ENCODE measurements at places on chromosomes 1 and 21.

DNA sequence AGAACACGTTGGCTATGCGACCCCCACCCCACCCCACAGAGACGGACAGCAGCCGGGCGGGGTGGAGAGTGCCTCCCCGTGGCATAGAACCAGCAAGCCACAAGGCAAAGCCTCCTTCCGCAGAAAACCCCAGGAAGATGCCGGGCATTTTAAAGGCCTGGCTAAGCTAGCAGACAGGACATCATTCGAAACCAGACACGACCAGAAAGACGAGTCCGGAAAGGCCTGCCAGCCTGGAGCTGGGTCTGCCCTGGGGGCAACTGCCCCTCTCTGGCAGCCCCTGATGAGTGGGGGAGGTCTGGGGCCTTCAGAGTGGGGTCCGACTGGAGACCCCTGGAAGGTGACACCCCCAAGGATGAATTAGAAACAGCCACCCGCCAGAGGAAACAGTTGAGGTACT, 8.5 kb downstream of the FTCD start:
- peaks cover 11% of the 10 kb centered on the region for H3K4me1 ChIP-seq
- peak overlapping the region; percentile 37 for H3K4me3 ChIP-seq
- peak; percentile 23 for DNase-seq
- H3K27me3 ChIP-seq: no peaks in the 10 kb centered on the region

- DNase-seq: no peak
- H3K36me3 ChIP-seq: no peaks in the 10 kb centered on the region
- no peak overlapping the region for H3K27ac ChIP-seq
- no peak overlapping the region for H3K4me3 ChIP-seq
Measured at GRCh38 chr1:97827887-97828286, 92.9 kb downstream of the DPYD start.

DNA sequence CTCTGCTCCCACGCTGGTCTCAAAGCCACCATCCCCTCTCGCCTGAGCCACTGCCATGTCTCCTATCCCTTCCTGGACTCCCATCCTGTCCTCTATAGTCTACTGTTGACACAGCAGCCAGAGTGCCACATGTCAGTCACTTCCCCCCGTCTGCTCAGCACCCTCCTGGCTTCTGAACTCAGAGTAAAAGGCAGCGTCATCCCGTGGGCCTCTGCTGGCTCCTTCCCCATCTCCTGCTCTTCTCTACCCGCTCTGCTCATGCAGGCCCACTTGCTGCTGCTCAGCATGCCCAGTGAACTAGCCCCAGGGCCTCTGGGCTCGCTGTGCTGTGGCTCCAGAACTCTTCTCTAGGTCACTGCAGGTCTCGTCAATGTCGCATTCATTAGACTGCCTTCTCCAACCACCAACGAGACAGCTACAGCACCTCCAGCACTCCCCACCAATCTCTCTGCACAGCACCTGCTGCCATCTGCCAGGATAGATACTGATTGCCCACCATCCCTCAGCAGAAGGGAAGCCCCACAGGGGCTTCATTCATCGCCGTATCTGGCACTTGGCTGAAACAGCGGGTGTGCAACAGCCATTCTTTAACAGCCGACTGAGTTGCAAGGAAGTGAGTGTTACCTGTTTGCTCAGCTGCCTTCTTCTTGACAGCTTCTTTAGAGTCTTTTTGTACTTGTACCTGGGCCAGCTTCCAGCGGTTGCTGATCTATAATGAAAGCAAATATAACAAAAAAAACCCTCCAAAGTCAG, 11.8 kb upstream of the SRM start:
- DNase-seq: no peak
- peaks cover 29% of the 10 kb centered on the region for H3K36me3 ChIP-seq
- no peak overlapping the region for H3K4me3 ChIP-seq
- no peak overlapping the region for H3K27ac ChIP-seq
- H3K4me1 ChIP-seq: no peaks in the 10 kb centered on the region

- H3K27ac ChIP-seq: no peak overlapping the region
- H3K27me3 ChIP-seq: no peaks in the 10 kb centered on the region
- DNase-seq: no peak
- no peak overlapping the region for H3K4me3 ChIP-seq
Measured at GRCh38 chr1:27298632-27299384, 23.2 kb upstream of the TMEM222 start.

GRCh38 chr1:18868354-18868753, 8.9 kb upstream of the TAS1R2 start:
- no peak overlapping the region for H3K4me3 ChIP-seq
- H3K27ac ChIP-seq: no peak overlapping the region
- no peaks in the 10 kb centered on the region for H3K36me3 ChIP-seq
- no peaks in the 10 kb centered on the region for H3K4me1 ChIP-seq
- no peak for DNase-seq

- H3K27ac ChIP-seq: no peak overlapping the region
- no peak overlapping the region for H3K4me3 ChIP-seq
- H3K4me1 ChIP-seq: no peaks in the 10 kb centered on the region
- no peak for DNase-seq
- no peaks in the 10 kb centered on the region for H3K36me3 ChIP-seq
- peaks cover 14% of the 10 kb centered on the region for H3K27me3 ChIP-seq
Measured at GRCh38 chr1:34400675-34401074, 224.0 kb downstream of the C1orf94 start.

DNA sequence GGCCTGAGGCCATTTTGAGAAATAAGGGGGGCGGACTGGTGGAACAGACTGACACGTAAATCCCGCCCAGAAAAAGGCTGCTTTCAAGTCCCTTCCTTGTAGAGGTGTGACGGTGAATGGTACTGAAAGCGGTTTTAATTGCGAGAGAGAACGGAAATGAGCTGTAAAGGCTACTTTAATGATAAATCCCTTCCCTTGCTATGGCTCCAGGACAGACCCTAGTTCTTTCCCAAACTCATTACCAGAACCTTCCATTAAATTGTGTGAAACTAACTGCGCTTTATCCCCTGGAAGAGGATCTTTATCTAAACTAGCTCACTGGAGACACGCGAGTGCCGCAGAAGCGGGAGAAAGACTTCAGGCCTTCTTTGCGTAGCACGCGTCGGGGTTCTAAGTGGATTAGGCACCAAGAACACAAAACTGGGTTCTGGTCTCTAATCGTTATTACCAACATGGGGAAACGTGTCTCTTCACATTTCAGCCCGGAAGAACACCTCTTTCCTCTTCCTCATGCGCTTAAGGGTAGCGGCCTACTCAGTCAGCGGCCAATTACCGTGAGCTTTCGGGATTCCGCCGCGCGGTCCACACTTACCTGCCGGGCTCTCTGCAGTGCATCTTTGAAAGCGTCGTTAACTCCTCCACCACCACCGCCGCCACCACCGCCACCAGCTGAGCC, 441 bp downstream of the FUBP1 start:
- no peak overlapping the region for H3K4me3 ChIP-seq
- no peaks in the 10 kb centered on the region for H3K27me3 ChIP-seq
- no peak overlapping the region for H3K27ac ChIP-seq
- peak; percentile 91 for DNase-seq

- peaks cover 8% of the 10 kb centered on the region for H3K27me3 ChIP-seq
- no peak for DNase-seq
- H3K36me3 ChIP-seq: no peaks in the 10 kb centered on the region
- no peak overlapping the region for H3K4me3 ChIP-seq
- H3K27ac ChIP-seq: no peak overlapping the region
Measured at GRCh38 chr1:207948536-207949250, 37.8 kb upstream of the CD34 start.

GRCh38 chr21:16834791-16835190, 678.1 kb upstream of the CXADR start:
- no peak overlapping the region for H3K27ac ChIP-seq
- H3K36me3 ChIP-seq: no peaks in the 10 kb centered on the region
- DNase-seq: no peak
- no peaks in the 10 kb centered on the region for H3K27me3 ChIP-seq

- peaks cover 6% of the 10 kb centered on the region for H3K4me1 ChIP-seq
- no peak overlapping the region for H3K4me3 ChIP-seq
- no peak for DNase-seq
- H3K27ac ChIP-seq: no peak overlapping the region
- H3K36me3 ChIP-seq: no peaks in the 10 kb centered on the region
- no peaks in the 10 kb centered on the region for H3K27me3 ChIP-seq
Measured at GRCh38 chr1:200963076-200963475, 60.4 kb downstream of the KIF21B start.

GRCh38 chr1:180458807-180459206, 43.6 kb downstream of the ACBD6 start:
- H3K4me1 ChIP-seq: peaks cover 16% of the 10 kb centered on the region
- H3K27me3 ChIP-seq: no peaks in the 10 kb centered on the region
- no peak for DNase-seq
- H3K27ac ChIP-seq: no peak overlapping the region
- H3K4me3 ChIP-seq: no peak overlapping the region
- peaks cover 42% of the 10 kb centered on the region for H3K36me3 ChIP-seq

GRCh38 chr1:203216274-203217138, 13.0 kb downstream of the CHIT1 start:
- H3K4me1 ChIP-seq: no peaks in the 10 kb centered on the region
- no peak overlapping the region for H3K27ac ChIP-seq
- peaks cover 22% of the 10 kb centered on the region for H3K27me3 ChIP-seq
- no peak overlapping the region for H3K4me3 ChIP-seq
- DNase-seq: peak; percentile 77

- peaks cover 2% of the 10 kb centered on the region for H3K27me3 ChIP-seq
- H3K36me3 ChIP-seq: no peaks in the 10 kb centered on the region
- H3K27ac ChIP-seq: no peak overlapping the region
Measured at GRCh38 chr1:232164078-232164963, 465.6 kb downstream of the SIPA1L2 start.

DNA sequence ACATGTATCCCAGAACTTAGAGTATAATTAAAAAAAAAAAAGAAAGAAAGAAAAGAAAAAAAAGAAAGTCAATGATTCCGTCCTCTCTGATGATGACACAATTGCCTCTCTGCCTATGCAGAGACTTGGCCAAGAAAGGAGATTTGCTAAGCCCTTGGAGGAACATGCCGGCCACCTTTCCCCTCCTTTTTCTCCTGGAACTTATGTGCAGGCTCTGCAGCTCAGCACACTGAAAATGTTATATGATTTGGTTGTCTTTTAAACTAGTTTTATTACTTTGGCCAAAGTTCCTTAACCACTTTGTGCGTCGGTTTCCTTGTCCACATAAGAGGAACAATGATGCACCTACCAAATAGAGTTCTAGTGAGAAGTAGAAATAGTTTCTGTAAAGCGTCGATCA, 111.4 kb upstream of the ZNF644 start:
- no peak overlapping the region for H3K27ac ChIP-seq
- no peaks in the 10 kb centered on the region for H3K36me3 ChIP-seq
- no peak for DNase-seq
- H3K27me3 ChIP-seq: peaks cover 28% of the 10 kb centered on the region

DNA sequence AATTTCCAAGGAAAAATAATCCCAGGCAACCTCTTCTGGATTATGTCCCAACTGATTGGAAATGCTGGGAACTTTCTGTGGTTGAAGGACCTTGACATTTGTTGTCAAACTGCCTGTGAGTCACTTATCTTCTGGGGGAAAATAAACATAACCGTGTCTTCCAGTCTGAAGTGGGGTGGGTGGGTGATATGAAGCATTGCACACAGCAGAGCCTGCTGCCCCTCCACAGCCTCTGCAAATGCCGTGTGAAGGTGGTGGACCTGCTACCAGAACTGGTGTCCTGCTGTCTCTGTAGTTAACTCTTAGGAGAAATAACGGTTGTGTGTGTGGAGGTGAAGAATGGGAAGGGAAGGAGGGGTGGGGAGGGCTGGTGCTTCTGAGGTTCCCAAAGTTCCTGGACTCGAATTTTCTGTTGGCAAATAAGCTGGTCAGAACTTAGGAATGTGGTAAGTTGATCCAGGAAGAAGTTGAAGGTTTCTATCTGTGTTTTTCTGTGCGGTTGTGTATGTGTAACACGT, 23.2 kb downstream of the GALNT2 start:
- no peaks in the 10 kb centered on the region for H3K27me3 ChIP-seq
- H3K4me3 ChIP-seq: no peak overlapping the region
- H3K4me1 ChIP-seq: peaks cover 50% of the 10 kb centered on the region

- no peaks in the 10 kb centered on the region for H3K4me1 ChIP-seq
- peaks cover 47% of the 10 kb centered on the region for H3K27me3 ChIP-seq
- DNase-seq: no peak
- no peak overlapping the region for H3K4me3 ChIP-seq
Measured at GRCh38 chr1:46749921-46750404, 31.0 kb upstream of the EFCAB14 start.

GRCh38 chr1:89873770-89874169, 52.9 kb downstream of the LRRC8D start:
- H3K4me3 ChIP-seq: no peak overlapping the region
- no peak overlapping the region for H3K27ac ChIP-seq
- H3K4me1 ChIP-seq: peaks cover 21% of the 10 kb centered on the region
- H3K36me3 ChIP-seq: peaks cover 8% of the 10 kb centered on the region
- H3K27me3 ChIP-seq: no peaks in the 10 kb centered on the region
- DNase-seq: no peak

DNA sequence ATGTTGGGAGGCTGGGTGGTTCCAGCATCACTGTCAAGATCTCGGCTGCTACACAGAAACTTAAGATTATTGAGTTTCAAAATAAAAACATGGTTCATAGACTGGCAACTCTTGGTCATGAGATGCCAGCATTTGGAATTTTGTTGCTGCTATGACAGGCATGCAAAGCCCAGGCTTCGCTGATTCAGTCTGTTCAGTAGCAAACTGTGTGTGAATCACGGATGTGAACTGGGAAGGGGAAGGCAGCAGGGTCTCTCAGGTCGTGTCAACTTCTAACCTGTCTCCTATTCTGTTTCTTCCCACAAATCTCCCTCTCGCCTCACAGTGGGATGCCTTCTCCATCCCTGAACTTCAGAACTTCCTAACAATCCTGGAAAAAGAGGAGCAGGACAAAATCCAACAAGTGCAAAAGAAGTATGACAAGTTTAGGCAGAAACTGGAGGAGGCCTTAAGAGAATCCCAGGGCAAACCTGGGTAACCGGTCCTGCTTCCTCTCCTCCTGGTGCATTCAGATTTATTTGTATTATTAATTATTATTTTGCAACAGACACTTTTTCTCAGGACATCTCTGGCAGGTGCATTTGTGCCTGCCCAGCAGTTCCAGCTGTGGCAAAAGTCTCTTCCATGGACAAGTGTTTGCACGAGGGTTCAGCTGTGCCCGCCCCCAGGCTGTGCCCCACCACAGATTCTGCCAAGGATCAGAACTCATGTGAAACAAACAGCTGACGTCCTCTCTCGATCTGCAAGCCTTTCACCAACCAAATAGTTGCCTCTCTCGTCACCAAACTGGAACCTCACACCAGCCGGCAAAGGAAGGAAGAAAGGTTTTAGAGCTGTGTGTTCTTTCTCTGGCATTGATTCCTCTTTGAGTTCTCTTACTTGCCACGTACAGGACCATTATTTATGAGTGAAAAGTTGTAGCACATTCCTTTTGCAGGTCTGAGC, 25.5 kb downstream of the EIF2D start:
- H3K27me3 ChIP-seq: no peaks in the 10 kb centered on the region
- no peak for DNase-seq
- peaks cover 21% of the 10 kb centered on the region for H3K36me3 ChIP-seq
- peaks cover 78% of the 10 kb centered on the region for H3K4me1 ChIP-seq

Data from natural killer cell treated with Interleukin-12 subunit alpha and Interleukin-12 subunit beta and Interleukin-15 and Interleukin-18, amount 100 ng/mL, for 72 hours (primary cell).